Immature natural killer cell (primary cell): ENCODE measurements at places on chromosomes 12 and 14.
A peak's percentile ranks its signal among the peaks of the same experiment; 100 is the strongest.

- H3K27me3 ChIP-seq: no peaks in the 10 kb centered on the region
- no peak for DNase-seq
- no peaks in the 10 kb centered on the region for H3K36me3 ChIP-seq
- no peak overlapping the region for H3K27ac ChIP-seq
- H3K4me1 ChIP-seq: no peaks in the 10 kb centered on the region
Measured at GRCh38 chr14:58977366-58977765, 211.1 kb upstream of the DAAM1 start.

DNA sequence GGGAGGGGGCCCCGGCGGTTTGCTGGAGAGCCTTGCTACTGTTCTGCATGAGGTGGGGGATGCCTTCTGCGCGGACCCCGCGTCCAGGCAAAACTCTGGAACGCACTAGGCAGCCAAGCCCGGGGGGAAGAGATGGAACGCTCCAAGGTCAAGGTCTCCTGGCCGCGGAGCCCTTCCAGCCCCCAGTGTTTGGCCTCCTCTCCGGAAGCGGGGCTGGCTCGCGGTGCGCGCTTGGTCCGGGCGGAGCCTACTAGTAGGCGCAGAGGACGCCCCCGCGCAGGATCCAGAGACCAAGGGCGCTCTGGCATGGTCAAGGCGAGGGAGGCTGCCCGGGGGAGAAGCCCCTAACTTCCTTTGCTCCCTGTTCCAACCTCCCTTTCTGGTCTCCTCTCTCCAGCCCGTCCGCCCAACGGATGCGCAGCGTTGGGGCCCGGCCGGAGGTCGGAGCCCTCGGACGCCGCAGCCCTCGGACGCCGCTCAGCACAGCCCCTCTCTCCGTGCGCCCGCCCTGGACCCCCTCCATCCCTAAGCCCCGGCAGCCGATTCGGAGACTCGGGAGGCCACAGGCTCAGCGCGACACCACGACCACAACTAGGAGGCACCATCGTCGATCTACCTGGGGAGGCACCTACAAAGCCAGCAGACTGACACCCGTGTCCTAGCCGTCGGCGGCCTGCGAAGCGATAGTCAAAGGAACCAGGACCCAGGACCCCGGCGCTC, 669 bp upstream of the KCNK13 start:
- no peak for DNase-seq
- H3K36me3 ChIP-seq: peaks cover 3% of the 10 kb centered on the region
- H3K4me3 ChIP-seq: peak overlapping the region; percentile 49
- peaks cover 26% of the 10 kb centered on the region for H3K27me3 ChIP-seq

GRCh38 chr12:39329018-39329417, 113.9 kb downstream of the KIF21A start:
- peaks cover 32% of the 10 kb centered on the region for H3K4me1 ChIP-seq
- no peak for DNase-seq
- peaks cover 5% of the 10 kb centered on the region for H3K36me3 ChIP-seq

GRCh38 chr12:1130571-1130970, 139.5 kb downstream of the ERC1 start:
- H3K27me3 ChIP-seq: no peaks in the 10 kb centered on the region
- H3K4me1 ChIP-seq: peaks cover 38% of the 10 kb centered on the region
- H3K4me3 ChIP-seq: no peak overlapping the region
- peaks cover 4% of the 10 kb centered on the region for H3K36me3 ChIP-seq
- H3K27ac ChIP-seq: no peak overlapping the region

GRCh38 chr12:53483225-53483978, 15.9 kb downstream of the MAP3K12 start:
- peaks cover 5% of the 10 kb centered on the region for H3K27me3 ChIP-seq
- H3K4me3 ChIP-seq: no peak overlapping the region
- no peak for DNase-seq
- H3K27ac ChIP-seq: peak overlapping the region; percentile 3
- H3K4me1 ChIP-seq: peaks cover 13% of the 10 kb centered on the region

DNA sequence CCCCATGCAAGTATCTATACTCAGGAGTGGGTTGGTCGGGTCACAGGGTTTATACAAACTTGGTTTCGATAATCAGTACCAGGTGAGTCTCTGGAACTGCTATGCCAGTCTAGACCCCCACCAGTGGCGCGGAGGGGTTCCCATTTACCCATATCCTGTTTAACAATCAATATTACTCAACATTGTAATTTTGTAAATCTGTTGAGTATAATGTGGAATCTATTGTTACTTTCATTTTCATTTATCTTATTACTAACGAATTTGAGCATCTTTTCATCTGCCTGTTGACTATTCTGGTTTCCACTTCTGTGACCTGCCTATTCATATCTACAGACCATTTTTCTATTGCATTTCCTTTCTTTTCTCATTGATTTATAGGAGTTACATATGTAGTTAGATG, 275.2 kb upstream of the CRY1 start:
- peak overlapping the region; percentile 56 for H3K4me3 ChIP-seq
- peak overlapping the region; percentile 76 for H3K27ac ChIP-seq
- DNase-seq: no peak
- peaks cover 7% of the 10 kb centered on the region for H3K27me3 ChIP-seq

DNA sequence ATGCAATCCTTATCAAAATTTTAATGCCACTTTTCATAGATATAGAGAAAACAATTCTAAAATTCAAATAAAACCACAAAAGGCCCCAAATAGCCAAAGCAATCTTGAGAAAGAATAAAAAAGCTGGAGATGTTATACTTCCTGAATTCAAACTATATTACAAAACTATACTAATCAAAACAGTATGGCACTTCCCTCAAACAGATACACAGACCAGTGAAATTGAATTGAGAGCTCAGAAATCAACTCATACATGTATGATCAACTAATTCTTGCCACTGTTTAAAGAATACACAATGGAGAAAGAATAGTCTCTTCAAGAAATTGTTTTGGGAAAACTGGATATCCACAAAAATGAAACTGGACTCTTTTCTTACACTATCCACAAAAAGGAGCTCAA, 55.4 kb downstream of the FOXG1 start:
- DNase-seq: no peak
- no peaks in the 10 kb centered on the region for H3K27me3 ChIP-seq
- no peak overlapping the region for H3K4me3 ChIP-seq

DNA sequence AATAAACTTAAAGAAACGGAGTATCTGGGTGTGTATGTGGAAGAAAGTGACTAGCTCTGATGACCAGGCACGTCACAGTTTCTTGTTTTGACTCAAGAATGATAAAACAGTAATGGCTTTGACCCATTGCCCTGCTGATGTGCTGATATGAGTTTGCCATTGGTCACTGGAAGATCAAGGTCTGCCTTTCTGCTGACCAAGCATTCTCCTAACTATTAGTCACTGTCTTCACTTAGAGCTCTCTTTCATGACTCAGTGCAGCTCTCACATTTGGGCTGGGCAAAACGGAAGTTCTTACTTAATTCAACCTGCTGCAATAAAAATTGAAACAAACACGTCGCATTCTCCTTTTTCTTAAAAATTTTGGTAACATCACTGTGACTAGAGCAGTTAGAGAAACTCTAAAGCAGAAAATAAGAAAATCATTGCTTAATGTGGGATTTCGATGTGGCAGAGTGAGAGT, 366.7 kb downstream of the BTG1 start:
- H3K27ac ChIP-seq: peak overlapping the region; percentile 48
- peaks cover 6% of the 10 kb centered on the region for H3K27me3 ChIP-seq
- peaks cover 9% of the 10 kb centered on the region for H3K4me1 ChIP-seq
- DNase-seq: peak; percentile 29
- no peaks in the 10 kb centered on the region for H3K36me3 ChIP-seq

DNA sequence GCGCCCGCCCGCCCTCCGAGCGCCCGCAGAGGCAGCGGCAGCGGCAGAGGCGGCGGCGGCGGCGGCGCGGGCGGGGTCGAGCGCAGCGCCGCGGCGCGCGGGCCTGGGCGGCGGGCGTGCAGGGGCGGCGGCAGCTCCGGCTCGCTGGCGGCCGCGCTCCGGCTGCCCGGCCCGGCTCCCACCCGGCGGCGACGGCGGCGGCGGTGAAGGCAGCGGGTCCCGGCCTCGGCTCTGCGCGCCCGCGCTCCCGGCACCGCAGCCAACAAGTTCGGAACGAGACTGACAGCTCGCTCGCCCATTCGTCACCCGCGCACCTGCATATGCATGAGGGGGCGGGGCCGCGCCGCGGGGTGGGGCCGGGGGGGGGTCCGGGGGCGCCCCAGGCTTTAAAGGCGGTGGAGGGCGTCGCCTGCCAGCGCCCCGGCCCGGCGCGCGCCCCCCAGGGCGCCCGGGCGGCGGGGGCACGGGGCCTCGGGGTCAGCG, at the start of gene JAG2:
JAG2 (minus strand) TSS at position 281 of the 483 bp plus-strand sequence. CDS start 356 bp downstream, outside the sequence.
- H3K4me3 ChIP-seq: peak within 1 kb of the TSS; percentile 81
- peak; percentile 52 for DNase-seq
- no peaks in the 10 kb centered on the region for H3K36me3 ChIP-seq
- no peak within 1 kb of the TSS for H3K27ac ChIP-seq

GRCh38 chr12:11814374-11814773, 164.9 kb downstream of the ETV6 start:
- H3K27me3 ChIP-seq: no peaks in the 10 kb centered on the region
- H3K27ac ChIP-seq: no peak overlapping the region
- no peak for DNase-seq
- H3K36me3 ChIP-seq: no peaks in the 10 kb centered on the region
- H3K4me3 ChIP-seq: no peak overlapping the region

- peak within 1 kb of the TSS; percentile 72 for H3K4me3 ChIP-seq
- H3K36me3 ChIP-seq: no peaks in the 10 kb centered on the region
- H3K4me1 ChIP-seq: peaks cover 31% of the 10 kb centered on the region
- DNase-seq: no peak
- no peak within 1 kb of the TSS for H3K27ac ChIP-seq
Measured at GRCh38 chr12:459430-460258, at the start of gene B4GALNT3. Gene B4GALNT3 (plus strand): TSS chr12:459939. CDS start chr12:460377, 438 bp downstream.
